CD4-positive, alpha-beta T cell treated with Interleukin-1 beta for 1 hour (primary cell): ENCODE measurements at places on chromosomes 11 and 22.

DNA sequence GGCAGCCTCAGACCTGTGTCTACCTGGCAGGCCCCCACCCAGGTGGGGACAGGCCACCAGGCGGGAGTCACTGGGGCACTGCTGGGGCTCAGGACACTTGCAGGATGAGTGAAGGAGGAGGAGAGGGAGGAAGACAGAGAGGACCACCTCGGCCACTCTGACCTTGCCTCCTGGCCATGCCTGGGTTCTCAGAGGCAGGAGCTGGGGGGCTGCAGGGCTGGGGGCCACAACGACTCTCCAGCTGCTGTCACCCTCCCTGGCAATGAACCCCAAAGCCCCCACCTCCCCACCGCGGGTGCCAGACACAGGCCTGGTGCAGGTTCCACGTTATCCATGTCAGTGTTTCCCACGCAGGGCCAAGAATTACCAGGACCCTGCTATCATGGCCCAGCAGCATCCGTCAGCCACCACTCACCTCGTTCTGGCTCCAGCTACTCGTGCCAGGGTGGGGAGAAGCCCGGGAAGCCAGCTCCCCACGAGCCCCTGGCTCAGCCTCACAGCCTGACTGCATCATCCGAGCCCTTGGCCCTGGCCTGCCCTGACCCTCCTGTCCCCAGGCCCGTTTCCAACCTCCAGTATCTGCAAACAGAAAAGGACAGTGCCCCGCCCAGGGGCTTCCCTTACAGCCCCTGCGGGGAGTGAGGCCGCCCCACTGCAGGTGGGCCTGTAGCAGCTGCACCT is 62.4 kb downstream of the BRD1 start:
- no peak for DNase-seq

GRCh38 chr11:66188580-66188979 is 79.9 kb upstream of the RAB1B start:
- no peak for DNase-seq

DNA sequence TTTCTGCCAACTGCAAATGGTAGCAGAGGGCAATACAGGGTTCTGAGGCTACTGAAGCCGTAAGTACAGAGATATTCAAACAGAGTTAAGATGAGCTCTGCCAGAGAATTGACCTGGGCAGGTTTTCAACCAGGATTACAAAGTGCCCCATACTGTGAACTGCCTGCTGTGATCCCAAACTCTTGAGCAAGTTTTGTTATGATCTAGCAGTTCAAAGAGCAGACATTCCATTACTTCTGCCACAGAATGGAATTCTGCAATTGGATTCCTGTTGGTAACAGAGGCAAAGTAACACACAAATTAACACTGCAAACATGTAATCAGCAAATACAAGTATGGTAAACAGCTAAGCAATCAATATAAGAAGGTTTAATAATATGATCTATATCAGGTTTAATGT is 31.2 kb downstream of the ALG9 start:
- no peak for DNase-seq

DNA sequence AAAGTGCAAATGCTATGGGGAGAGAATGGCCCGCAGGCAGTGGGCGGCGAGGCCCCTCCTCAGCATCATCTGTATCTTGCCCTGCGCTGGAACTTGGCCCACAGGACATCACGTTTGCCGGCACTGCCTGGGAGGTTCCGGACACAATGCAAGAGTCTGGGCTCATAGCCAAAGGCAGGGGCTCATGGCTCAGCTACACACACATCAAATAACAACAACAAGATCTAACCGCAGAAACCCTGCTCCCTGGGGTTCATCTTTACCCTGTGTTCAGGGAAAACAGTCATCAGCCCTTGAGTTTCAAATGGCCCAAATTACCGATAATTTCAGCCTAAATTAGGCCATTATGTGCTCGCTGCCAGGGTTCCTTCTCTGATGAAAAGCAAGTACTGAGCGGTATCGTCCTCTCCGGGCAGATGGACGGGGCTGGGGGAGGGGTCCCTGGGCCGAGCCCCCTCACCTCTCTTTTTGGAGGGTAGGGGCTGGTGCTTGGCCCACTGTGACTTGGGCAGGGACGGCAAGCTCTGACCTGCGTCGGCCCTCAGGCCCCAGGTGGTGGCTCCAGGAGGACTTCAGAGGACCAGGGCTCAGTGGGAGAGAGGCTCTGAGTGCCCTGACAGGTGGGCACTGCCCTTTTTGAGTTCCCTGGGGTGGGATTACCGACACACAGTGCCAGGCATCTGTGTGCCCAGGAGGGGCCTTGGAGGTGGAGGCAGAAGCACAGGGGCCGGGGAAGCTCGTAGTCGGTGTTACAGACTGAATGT is 25.0 kb upstream of the GAL start:
- DNase-seq: no peak

DNA sequence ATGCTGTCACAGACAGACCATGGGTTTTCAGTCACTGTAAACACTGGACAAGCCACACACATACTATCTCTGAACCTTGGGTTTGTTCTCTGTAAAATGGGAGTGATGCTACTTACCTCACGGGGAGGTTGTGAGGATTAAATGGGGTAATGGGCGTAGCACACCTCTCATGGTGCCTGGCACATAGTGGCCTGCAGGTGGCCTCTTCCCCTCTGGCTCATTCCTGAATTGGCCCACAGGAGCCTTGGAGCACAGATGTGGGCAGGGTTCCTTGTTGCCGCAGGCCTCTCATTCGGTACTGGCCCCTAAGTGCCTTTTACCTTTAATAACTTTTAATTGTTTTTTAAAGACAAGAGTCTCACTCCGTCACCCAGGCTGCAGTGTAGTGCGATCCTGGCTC is 11.7 kb downstream of the MICAL2 start:
- no peak for DNase-seq

- DNase-seq: no peak
These were observed 37.5 kb downstream of the MACROD1 start for GRCh38 chr11:64128255-64129006.

GRCh38 chr11:13473013-13473722 is 10.1 kb upstream of the BTBD10 start:
- DNase-seq: no peak

- DNase-seq: no peak
These were observed 98.7 kb downstream of the MORC2 start for GRCh38 chr22:30869667-30870395.

- DNase-seq: no peak
These were observed 364.1 kb upstream of the PITPNB start for GRCh38 chr22:28283068-28283654.

GRCh38 chr22:45444168-45444567 is 30.7 kb downstream of the RIBC2 start:
- no peak for DNase-seq

DNA sequence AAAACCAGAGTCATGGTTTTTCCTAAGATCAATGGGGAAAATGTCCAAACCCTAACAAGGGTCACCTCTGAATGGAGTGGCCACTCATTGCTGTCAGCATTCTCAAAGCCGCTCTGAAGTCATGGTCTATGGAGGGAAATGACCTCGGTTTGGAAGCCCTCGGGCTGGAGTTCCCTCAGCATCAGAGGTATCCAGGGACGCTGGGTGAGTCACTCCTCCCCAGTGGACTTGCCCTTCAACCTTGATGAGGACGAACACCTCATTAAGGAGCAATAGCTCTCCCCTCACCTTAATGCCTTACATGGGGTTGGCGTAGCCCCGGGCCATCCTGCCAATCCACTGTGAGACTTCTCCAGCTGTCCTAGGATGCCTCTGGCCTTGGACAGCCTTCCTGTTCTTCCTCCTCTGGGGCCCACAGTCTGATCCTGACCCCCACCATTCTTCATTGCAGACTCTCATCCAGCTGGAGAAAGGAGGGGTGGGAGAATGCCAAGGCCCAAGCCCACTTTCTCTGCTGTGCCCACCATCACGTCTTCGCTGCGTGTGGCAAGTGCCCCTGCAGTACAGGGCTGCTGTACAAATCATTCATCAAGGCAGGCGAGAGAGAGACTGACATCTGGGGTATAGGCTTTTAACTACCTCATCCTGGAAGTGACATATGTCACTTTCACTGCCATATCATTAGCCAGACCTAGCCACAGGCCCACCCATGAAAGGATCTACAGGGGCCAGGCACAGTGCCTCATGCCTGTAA is 25.4 kb upstream of the MYH9 start:
- no peak for DNase-seq

DNA sequence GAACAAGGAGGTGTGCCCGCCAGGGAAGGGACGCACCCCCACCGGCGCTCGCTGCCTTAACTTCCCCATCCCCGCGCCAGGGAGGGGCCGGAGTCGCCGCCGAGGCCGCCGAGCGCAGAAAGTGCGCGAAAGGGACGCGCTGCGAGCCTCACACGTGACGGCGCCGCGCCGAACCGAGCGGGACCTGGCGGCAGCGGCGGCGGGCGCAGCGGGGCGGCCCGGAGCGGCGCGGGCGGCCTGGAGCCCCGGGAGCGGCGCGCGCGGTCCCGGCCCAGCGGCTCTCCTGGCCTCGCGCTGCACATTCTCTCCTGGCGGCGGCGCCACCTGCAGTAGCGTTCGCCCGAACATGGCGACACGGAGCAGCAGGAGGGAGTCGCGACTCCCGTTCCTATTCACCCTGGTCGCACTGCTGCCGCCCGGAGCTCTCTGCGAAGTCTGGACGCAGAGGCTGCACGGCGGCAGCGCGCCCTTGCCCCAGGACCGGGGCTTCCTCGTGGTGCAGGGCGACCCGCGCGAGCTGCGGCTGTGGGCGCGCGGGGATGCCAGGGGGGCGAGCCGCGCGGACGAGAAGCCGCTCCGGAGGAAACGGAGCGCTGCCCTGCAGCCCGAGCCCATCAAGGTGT is at the start of gene SORL1:
Gene SORL1 (plus strand): TSS at position 329 of the 623 bp plus-strand sequence. CDS start 18 bp downstream, at position 347.
- DNase-seq: peak; percentile 75

DNA sequence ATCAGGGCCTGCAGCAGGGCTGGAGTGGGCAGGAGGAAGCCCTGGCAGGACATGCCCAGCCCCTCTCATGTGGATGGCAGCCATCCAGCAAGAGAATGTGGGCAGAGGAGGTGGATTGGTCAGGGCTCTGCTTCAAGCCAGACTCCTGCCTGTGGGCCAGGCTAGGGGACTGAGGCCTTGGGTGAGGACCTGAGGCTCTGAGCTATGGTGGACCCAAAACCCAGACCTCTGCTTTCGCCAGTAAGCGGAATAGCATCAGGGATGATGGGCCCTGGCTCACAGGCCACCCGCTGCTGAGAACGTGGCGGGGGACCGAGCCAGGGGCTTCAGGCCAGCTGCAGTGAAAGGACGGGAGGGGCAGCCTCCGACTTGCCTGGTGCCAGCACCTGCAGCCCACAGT is 57.4 kb downstream of the LINC01488 start:
- no peak for DNase-seq

DNA sequence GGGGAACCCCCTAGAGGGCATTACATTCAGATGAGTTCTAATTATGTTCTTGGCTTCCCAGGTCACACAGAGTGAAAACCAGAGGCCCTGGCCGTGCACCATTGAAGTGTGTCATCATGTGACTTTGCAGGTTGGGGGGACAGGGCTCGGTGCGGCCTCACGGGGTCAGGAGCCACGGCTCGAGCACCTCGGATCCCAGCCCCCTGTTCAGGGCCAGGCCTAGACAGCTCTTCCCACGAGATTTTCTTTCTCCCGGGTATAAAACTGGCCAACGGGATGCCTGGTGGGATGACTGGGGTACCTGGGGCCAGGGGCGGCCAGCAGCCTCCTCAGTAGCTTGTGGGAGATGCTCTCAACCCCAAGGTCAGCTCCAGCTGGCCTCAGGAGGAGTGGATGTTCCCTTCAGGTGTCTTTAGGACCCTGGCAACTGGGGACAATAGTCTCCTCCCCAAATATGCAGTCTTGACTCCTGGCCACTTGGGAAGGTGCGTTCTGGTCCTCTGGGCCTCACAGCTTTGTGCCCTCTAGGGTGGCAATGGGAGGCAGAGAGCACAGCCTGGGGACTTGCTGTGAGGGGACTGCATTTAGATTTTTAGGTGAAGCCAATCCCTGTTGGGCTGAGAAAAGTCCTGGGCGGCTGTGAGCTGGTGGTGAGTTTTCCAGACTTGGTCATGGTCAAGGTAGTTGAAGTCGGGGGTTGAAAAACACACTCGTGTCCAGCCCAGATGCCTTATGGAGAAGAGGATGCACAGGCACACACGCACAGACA is 95.6 kb downstream of the KCNQ1 start:
- no peak for DNase-seq

DNA sequence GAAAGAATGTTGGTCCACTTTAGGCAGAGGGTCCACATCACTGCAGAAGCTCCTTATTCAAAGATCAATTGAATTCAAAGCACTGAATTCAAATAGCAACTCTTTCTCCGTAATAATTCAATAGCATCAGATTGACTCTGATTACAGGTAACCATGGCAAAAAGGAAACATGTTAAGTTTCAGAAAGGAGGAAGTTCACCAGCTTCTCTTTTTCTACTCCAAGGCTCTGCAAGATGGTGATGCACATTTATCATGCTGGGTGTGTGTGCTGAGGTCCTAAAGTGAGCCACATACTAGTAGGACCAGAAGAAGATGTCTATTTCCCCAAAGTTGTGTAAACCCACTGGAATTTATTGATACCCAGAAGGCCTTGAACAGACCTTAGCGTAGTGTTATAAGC is 18.0 kb upstream of the DRD2 start:
- no peak for DNase-seq

DNA sequence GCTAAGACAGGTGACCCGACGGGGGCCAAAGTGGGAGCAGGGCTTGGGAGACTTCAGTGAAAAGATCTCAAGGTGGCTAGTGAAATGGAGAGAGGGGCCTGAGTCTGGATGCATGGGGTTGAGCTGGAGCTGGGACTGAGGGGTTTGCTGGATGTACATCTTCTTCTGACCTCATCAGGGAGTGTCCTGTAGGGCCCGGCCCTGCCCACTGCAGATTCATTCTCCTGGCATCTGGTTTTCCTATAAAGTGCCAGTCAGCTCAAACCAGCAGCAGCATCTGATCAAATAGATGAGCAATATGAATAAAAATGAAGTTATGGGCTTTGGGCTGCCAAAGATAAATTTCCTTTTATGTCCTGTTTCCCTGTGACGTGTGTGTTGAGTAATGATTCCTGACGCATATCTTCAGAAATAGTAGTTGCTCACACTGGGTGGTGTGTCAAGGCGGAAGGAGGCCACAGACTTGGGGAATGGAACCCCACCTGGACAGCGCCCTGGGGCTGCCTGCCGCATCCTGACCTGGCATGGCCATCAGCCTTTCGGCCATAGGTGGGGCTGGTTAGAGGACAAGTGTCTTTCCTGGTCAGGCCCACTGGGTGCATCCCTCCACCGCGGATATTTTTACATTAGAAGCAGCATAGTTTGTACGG is 135.4 kb downstream of the OSBP2 start:
- no peak for DNase-seq

DNA sequence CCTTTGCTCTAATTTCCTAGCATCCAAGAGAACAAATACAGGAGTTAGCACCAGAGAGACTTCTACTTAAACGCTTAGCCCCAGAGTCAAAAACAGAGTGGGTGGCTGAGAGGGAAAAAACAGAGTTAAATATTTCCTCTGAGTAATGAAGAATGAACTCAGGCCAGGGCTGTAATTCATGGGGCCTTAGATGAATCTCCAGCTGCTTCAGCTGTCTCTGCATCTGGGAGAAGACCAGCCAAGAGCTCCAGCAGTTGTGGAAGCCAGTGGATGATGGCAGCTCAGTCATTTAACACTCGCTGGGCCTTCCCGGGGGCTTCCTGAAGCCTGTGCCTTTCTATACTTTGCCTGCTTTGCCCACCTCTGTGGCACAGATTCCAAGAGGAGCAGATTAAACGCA is 5.7 kb upstream of the ADAMTS15 start:
- DNase-seq: no peak

- DNase-seq: no peak
These were observed 5.9 kb upstream of the BDNF start for GRCh38 chr11:27705873-27706820.

- DNase-seq: no peak
These were observed 12.2 kb upstream of the SMPD1 start for GRCh38 chr11:6377902-6378639.
